ENCODE measurements at places on chromosomes 16 and 17.

DNA sequence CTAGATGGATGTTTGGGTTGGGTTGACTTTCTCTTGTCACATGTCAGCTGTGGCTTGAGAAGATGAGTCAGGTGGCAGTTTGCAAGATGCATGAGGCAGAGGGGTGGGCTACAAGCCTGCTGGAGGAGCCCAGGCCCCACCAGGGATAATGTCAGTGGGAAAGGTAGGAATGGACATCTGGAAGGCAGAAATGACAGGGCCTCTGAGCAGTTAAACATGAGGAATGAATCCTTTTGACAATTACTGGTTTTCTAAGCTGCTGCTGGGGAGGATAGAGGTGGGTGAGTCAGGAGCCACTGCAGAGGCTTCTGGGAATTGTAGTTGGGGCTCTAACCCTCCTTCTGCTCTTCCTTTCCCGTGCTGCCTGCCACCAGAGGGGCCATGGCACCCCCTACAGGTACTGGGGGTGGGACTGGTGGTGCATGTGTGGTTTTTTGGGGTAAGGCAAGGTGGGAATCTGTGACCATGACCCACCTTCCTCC is 15.7 kb downstream of the SLC52A1 start:
- peak; percentile 57 for DNase-seq

DNA sequence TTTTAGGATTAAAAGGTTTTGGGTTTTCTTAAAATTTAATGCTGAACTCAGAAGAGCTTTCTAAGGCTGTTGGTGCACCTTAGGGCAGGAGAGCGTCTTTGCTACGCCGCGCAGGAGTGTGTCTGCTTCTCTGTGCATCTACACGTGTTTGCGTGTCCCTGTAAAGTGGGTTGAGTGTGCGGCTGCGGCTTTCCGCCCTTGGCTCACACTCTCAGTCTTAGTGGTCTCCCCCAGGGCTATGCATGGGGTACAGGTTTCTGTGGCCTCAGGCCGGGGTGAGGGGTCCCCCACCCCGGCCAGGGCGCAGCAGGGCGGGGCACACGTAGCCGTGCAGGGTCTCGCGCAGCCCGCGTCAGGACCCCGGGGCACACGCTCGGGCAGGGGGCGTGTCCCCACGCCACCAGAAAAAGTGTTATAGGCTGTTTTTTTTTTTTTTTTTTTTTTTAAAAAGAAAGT is 727 bp upstream of the TENT4B start:
- DNase-seq: peak; percentile 84

- no peak for DNase-seq
Measured at GRCh38 chr17:74729866-74730265, 7.2 kb upstream of the RAB37 start.

DNA sequence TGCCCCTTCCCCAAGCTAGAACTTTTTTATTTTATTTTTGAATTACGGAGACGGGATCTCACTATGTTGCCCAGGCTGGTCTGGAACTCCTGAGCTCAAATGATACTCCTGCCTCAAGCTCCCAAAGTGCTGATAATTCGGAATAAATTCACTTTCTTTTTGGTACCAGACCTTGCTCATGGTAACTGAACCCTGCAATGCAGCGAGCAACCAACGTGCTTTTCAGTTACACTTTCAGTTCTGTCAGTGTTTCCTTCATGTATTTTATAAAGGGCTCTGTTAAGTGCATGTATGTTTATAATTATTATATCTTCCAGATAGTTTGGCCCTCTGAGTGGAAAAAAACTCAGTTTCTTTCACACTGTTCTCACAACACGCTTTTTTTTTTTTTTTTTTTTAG is 13.9 kb downstream of the C16orf96 start:
- no peak for DNase-seq

GRCh38 chr16:50121278-50121677 is 31.8 kb upstream of the TENT4B start:
- DNase-seq: peak; percentile 22

DNA sequence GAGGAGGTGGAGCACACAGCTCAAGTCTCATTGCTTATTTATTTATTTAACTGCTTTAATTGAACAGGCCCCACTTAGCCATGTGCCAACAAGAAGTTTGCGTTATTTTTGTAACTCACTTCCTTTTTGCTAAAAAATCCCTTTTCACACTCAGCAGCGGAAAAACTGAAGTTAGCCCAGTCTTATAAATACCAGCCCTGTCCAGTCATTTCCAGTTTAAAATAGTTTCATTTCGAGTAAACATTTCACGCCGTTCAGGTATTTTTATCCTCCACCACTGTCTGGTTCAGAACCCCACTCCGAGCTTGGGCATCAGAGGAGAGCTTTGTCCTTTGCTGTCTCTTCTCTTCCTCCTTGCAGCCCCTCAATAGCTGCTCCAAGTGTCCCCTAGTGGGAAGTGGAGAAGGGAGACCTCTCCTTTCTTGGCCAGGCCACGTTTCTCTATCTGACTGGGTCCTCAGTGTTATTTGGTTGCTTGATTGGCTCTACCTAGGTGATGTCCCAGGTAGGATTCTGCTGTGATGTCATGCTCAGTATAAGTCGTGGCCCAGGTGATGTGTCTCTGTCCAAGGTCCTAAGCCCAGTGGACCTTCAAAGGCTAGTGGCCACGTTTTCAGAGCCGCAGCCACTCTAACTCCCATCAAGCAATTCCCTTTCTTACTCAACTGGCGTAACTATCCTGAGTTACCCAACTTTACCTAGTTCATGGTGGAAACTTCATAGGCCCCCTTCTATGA is 53.0 kb upstream of the GAS7 start:
- DNase-seq: no peak

- no peak for DNase-seq
Measured at GRCh38 chr17:39742856-39743436, 5.2 kb downstream of the GRB7 start.

DNA sequence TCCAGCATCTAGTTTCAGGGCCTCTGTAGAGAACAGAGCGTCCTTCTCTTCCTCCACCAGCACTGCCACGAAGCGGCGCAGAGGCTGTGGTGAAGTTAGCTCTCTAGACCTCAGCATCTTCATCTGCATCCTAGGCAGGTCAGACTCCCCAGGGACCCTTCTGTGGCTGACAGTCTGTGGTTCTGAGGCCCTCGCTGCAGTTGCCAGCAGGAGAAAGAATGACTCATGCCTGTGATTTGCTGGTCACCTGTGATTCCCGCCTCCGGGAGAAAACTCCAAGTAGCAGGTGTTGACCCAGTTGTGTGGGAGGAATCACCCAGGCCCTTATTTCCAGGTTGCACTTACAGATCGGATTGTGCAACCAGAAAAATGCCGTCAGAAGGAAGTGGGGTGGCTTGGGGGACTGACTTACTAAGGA is 117.3 kb upstream of the CACNG5 start:
- no peak for DNase-seq

DNA sequence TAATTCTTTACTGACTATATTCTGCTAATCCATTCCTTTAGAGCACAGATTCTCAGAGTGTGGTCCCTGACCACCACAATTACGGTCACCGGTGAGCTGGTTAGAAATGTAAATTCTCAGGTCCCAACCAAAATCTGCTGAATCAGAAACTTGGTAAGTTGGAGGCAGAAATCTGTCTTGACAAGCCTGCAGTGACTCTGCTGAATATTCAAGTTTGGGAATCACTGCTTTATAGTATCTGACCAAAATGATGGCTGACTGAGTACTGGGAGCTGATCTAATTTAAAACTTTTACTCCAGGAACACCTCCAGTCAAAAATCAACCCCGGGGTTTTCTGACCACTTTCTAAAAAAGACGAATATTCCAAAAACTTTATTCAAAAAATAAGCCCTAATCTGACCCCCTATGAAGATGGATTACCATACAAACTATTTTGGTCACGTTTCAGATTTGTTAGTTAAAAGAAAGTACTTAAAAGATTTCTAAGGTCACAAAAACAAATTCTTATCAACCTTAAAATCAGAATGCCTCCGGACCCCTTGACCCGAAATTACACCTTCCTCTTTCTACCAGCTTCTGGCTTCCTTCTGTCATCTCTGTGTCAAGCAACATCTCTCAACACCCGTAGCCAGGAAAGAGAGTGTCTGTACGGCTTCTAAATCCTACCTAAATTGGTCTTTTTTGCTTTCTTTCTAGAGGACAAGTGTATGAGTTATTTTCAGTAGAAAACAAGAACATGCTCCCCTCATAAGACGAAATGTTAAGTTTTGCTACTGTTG is 38.6 kb downstream of the CREBBP start:
- no peak for DNase-seq

GRCh38 chr17:34519282-34519681 is 60.1 kb upstream of the TMEM132E start:
- peak; percentile 30 for DNase-seq

- no peak for DNase-seq
Measured at GRCh38 chr17:29386760-29387159, 3.4 kb upstream of the TAOK1 start.

- DNase-seq: no peak
Measured at GRCh38 chr17:65417406-65418221, 143.8 kb downstream of the AXIN2 start.

DNA sequence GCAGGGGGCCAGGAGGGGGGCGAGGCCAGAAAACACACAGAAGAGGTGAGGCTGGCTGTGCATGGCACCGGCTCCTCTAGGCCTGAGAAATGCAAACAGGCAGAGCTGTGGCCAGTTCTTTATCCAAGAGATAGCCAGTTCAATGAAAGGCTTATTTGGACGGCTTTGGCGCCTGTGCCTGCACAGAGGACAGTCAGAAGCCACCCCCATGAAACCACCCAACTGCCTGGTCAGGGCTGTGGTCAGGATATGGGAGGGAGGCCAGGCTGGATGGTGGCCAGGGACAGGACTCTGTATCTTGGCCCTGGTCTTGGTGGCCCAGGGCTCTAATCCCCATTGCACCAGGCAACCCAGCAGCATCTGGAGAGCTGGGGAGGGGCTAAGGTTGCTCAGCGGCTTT is 24.5 kb upstream of the GPRC5C start:
- DNase-seq: no peak

DNA sequence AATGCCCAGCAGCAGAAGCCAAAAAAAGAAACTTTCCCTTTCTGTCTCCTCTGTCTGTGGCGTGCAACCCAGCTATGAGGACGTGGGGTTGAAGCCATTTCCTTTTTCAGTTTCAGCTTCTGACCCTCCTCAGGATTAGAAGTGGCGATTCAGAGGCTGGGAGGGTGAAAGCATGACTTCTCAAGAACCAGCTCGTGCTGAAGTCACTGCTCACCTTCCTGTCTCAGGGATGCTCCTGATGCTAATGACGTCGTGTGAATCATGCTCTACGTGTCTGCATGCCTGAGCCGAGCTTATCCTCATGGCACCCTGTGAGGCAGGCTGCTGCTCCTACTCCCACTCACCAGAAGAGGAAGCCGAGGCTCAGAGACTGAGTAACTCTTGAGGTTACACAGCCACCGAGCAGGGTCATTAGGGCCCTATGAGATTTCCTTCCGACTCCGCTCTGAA is 5.7 kb upstream of the LPO start:
- peak; percentile 41 for DNase-seq

Measured in activated T-cell treated with anti-CD3 and anti-CD28 coated beads, Interleukin-2, amount 50 U/mL, for 48 hours (primary cell).